ENCODE measurements at places on chromosomes 6 and 20.

GRCh38 chr20:58945965-58946631, 35.0 kb upstream of the NELFCD start:
- no peak overlapping the region for H3K27ac ChIP-seq
- H3K4me3 ChIP-seq: no peak overlapping the region
- no peaks in the 10 kb centered on the region for H3K4me1 ChIP-seq
- no peaks in the 10 kb centered on the region for H3K36me3 ChIP-seq

- H3K27me3 ChIP-seq: peaks cover 6% of the 10 kb centered on the region
- DNase-seq: peak; percentile 63
- peaks cover 64% of the 10 kb centered on the region for H3K4me1 ChIP-seq
Observed at GRCh38 chr6:3026791-3027626, 27.3 kb downstream of the NQO2 start.

DNA sequence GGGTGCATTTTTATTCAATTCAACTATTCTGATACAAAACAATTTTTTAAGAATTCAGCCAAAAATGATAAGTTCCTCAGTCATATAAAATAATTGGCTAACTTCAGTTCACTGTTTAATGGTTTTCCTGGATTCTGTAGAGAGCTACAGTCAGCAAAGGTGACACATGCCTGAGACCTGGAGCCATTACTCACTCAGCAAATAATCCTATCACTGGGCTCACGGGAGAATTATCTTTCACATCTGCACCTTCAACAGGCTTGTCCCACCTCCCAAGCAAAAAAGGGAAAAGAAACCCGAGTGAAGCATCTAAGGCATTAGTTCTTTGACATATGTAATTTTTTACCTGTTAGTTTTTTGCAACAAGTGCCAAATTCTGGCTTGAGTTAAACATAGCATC, 34.9 kb upstream of the FOXA2 start:
- H3K4me3 ChIP-seq: no peak overlapping the region
- DNase-seq: no peak
- no peaks in the 10 kb centered on the region for H3K4me1 ChIP-seq
- no peaks in the 10 kb centered on the region for H3K27me3 ChIP-seq
- H3K36me3 ChIP-seq: no peaks in the 10 kb centered on the region
- no peak overlapping the region for H3K27ac ChIP-seq

DNA sequence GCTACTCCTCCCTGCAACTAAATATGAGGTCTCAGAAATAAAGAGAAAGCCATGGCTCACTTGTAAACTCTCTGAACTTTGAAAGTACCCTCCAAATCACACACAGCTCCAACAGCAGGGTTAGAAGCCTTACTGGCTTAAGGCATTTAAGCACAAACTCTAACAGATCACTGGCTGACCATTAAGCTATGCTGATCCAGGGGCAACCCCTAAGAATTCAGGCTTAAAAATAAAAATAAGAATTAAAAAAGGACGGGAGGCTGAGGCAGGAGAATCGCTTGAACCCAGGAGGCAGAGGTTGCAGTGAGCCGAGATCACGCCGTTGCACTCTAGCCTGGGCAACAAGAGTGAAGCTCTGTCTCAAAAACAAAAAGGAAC, 21.8 kb downstream of the HLA-E start:
- no peak overlapping the region for H3K27ac ChIP-seq
- no peaks in the 10 kb centered on the region for H3K27me3 ChIP-seq
- peaks cover 4% of the 10 kb centered on the region for H3K36me3 ChIP-seq
- no peak for DNase-seq

- no peak overlapping the region for H3K4me3 ChIP-seq
- no peaks in the 10 kb centered on the region for H3K36me3 ChIP-seq
- H3K4me1 ChIP-seq: no peaks in the 10 kb centered on the region
- DNase-seq: no peak
- H3K27me3 ChIP-seq: peaks cover 3% of the 10 kb centered on the region
- no peak overlapping the region for H3K27ac ChIP-seq
Observed at GRCh38 chr20:5434116-5434515, 117.4 kb upstream of the PROKR2 start.

DNA sequence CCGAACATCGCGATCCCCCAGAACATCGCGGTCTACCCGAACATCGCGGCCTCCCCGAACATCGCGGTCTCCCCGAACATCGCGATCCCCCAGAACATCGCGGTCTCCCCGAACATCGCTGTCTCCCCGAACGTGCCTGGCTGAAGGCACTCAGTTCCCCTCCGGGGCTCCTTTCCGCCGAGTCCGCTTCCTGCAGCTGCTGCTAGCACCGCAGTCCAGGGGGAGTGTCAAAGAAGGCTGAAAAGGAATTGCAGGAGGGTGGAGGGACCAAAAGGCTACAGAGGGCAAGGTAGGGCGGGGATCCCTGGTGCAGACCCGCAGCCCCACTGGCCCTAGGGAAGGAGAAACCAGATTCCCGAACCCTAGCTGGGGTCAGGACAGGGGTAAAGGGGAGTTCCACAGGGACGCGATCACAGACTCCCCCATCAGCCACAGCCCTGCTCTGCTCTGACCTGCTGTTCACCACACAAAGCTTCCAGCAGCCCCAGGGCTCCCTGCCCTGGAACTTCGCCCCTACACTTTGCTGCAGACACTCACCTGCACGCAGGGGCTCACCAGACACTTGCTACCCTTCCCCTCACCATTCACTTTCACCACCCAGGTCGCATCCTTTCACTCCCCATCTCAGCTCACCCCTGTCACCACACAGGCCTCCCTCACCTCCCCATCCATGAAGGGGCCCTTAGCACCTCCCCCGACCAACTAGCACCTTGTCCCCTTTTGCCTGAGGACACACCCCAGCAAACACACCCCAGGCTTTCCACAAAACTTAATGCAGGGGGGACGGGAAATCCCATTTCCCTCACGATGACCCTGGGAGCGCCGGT, 1.7 kb downstream of the ULBP1 start:
- peaks cover 7% of the 10 kb centered on the region for H3K36me3 ChIP-seq
- H3K27ac ChIP-seq: peak overlapping the region; percentile 50
- H3K4me1 ChIP-seq: peaks cover 26% of the 10 kb centered on the region
- H3K4me3 ChIP-seq: peak overlapping the region; percentile 81
- DNase-seq: no peak
- peaks cover 81% of the 10 kb centered on the region for H3K27me3 ChIP-seq

DNA sequence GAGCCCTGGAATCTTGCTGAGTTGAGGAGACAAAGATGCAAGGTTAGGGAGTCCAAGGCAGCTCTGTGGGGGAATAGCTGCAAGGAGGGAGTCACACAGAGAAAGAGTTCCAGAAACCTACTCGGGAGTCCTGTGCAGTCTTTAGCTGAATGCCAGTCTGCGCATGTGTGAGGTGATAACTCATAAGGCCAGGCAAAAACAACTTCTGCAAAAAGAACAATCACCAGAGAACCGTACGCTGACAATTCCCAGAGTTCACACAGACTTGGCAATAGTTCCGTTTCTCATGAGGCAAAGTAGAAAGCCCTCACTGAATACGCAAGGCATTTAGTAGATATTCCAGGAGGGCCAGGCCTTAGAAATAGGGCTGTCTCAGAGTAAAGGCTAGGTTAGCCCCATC, 135.2 kb upstream of the TAB2 start:
- H3K27ac ChIP-seq: no peak overlapping the region
- no peaks in the 10 kb centered on the region for H3K27me3 ChIP-seq
- H3K4me3 ChIP-seq: no peak overlapping the region
- peaks cover 60% of the 10 kb centered on the region for H3K36me3 ChIP-seq
- H3K4me1 ChIP-seq: peaks cover 8% of the 10 kb centered on the region
- no peak for DNase-seq

DNA sequence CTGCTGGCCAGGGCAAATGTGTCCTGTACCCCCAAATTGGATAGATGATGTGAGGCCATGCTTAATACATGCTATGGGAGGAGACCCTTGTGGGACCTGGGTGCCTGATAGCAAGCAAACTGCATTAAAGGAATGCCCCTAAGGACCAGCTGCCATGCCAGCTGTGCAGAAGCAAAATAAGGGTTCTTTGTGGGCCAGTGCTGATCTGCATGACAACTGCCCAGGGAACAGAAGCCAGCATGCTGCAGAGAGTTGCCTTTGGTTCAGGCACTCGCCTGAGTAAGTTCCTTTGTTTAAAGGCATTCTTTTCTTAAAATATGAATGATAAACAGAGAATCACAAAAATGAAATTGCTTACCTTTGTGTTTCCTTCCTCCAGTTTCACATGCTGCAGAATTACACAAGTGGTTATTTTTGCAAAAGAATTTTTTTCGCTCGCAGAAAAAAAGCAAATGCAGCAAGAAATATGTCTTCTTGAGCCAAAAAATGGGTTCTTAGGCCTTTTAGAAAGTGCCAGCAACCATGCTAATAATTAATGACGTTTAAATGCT, 6.9 kb upstream of the SYNDIG1 start:
- no peaks in the 10 kb centered on the region for H3K4me1 ChIP-seq
- DNase-seq: no peak
- no peak overlapping the region for H3K4me3 ChIP-seq
- H3K36me3 ChIP-seq: no peaks in the 10 kb centered on the region
- H3K27ac ChIP-seq: no peak overlapping the region

DNA sequence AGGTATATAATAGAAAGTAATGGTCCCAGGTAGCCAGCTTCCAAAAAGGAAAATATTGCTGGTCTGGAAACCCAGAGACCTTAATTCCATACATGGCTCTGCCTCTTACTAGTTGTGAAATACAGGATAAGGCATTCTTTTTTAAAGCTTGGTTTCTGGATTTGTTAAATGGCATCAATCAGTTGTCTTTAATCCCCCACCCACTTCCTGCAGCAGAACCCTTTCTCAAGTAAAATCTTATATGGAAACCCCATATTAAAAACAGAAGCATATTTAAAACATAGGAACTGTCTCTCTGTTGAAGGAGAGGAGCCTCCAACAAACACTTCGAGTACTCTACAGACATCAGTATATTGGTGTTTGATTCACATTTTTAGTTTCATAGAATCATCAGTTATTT, 6.2 kb upstream of the LCA5 start:
- no peaks in the 10 kb centered on the region for H3K36me3 ChIP-seq
- no peak for DNase-seq
- no peaks in the 10 kb centered on the region for H3K27me3 ChIP-seq
- H3K27ac ChIP-seq: no peak overlapping the region
- no peak overlapping the region for H3K4me3 ChIP-seq

DNA sequence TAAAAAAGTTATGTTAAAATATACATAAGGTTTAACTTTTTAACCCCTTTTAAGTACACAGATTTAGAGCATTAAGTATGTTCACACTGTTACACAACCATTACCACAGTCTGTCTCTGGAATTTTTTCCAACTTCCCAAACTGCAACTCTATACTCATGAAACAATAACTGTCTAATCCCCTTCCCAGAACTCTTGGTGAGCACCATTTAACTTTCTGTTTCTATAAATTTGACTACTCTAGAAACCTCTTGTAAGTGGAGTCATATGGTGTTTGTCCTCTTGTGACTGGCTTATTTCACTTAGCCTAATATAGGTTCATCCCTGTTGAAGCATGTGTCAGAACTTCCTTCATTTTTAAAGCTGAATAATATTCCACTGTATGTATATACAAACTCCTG, 98.1 kb downstream of the MAP3K7 start:
- no peak overlapping the region for H3K4me3 ChIP-seq
- peaks cover 9% of the 10 kb centered on the region for H3K4me1 ChIP-seq
- peaks cover 25% of the 10 kb centered on the region for H3K27me3 ChIP-seq
- DNase-seq: no peak

DNA sequence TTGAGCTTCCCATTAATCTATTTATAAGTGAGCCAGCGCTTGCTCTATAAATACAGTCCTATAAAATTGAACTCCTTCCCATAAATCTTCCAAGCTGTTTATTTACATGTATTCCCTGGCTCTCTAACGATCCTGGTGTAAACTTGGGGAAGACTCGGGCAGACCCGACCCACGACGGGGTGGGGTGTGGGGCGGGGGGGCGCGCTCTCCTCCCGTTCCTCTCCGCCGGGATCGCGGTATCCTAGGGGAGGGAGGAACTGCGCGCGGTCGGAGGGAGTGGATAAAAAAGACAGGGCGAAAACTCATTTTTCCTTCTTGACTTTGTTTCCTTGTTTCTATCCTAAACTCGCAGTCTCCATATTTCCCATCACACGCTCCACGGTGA, 31.1 kb downstream of the TFAP2B start:
- no peak for DNase-seq
- no peaks in the 10 kb centered on the region for H3K4me1 ChIP-seq
- H3K36me3 ChIP-seq: peaks cover 2% of the 10 kb centered on the region
- H3K4me3 ChIP-seq: no peak overlapping the region
- H3K27ac ChIP-seq: no peak overlapping the region

DNA sequence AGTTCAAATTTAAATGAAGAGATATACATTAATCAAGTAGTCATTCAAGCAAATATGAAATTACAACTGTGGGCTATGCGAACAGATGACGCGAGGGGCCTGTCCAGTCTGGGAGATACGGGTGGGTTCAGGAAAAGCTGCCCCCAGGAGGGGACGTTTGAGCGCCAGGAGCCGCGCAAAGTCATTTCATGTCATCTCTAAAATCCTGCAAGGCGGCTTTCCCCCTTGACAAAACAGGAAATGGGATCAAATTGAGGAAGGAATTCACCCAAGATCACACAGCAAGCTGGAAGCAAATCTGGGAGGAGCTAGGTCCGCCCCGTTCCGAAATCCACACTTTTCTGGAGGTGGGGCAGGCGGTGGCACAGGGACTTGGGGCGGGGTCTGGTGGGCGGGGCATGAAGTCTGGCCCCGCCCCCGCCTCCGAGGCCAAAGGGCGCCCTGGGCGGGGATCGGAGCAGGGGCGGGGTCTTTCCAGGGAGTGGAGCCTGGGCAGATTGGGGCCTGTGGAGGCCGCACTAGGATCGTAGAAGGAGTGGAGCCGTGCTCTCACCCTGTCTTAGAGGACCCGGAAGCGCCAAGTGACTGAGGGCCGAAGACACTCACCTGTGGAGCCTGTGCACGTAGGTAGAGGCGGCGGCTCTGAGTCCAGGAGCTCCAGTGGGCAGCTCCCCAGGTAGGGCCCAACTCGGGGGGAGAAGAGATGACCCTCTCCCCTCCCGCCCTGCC, at the start of gene LPIN3:
TSS of gene LPIN3 (plus strand) at position 495 of the 729 bp plus-strand sequence. CDS start 4,983 bp downstream, outside the sequence.
- H3K27me3 ChIP-seq: peaks cover 5% of the 10 kb centered on the region
- no peaks in the 10 kb centered on the region for H3K36me3 ChIP-seq

DNA sequence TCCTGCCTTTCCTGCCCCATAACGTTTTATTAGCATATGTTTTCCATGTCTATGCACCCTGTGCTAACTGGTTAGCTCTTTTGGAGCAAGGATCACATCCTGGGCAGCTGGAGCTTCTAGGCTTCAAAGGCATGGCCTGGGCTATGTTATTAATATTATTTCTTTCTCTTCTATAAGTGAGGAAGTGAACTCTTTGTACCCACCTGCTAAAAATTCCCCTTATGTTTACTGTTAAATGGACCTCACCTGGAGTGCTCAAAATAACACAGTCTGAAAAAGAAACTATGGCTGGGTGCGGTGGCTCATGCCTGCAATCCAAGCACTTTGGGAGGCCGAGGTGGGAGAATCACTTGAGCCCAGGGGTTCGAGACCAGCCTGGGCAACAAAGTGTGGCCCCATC, 97.8 kb downstream of the TNFAIP3 start:
- peaks cover 24% of the 10 kb centered on the region for H3K4me1 ChIP-seq
- H3K27me3 ChIP-seq: no peaks in the 10 kb centered on the region
- peaks cover 4% of the 10 kb centered on the region for H3K36me3 ChIP-seq

- DNase-seq: no peak
- H3K4me1 ChIP-seq: peaks cover 6% of the 10 kb centered on the region
- peaks cover 5% of the 10 kb centered on the region for H3K27me3 ChIP-seq
- H3K27ac ChIP-seq: no peak overlapping the region
Observed at GRCh38 chr6:33610779-33611732, 10.1 kb upstream of the ITPR3 start.

GRCh38 chr6:119161438-119161837, 83.0 kb upstream of the FAM184A start:
- H3K27me3 ChIP-seq: peaks cover 37% of the 10 kb centered on the region
- no peak overlapping the region for H3K4me3 ChIP-seq
- DNase-seq: no peak
- no peak overlapping the region for H3K27ac ChIP-seq

- no peak overlapping the region for H3K4me3 ChIP-seq
- peaks cover 7% of the 10 kb centered on the region for H3K4me1 ChIP-seq
- H3K27me3 ChIP-seq: peaks cover 4% of the 10 kb centered on the region
- no peaks in the 10 kb centered on the region for H3K36me3 ChIP-seq
Observed at GRCh38 chr6:142015011-142015410, 117.7 kb upstream of the GJE1 start.
